ENCODE measurements at places on chromosomes 16 and 17.
A peak's percentile ranks its signal among the peaks of the same experiment; 100 is the strongest.

- no peak for DNase-seq
Measured at GRCh38 chr16:68386628-68387027, 61.7 kb downstream of the SMPD3 start.

- DNase-seq, result peak; percentile 74
Measured at GRCh38 chr17:40191237-40192208, 14.3 kb downstream of the RAPGEFL1 start.

DNA sequence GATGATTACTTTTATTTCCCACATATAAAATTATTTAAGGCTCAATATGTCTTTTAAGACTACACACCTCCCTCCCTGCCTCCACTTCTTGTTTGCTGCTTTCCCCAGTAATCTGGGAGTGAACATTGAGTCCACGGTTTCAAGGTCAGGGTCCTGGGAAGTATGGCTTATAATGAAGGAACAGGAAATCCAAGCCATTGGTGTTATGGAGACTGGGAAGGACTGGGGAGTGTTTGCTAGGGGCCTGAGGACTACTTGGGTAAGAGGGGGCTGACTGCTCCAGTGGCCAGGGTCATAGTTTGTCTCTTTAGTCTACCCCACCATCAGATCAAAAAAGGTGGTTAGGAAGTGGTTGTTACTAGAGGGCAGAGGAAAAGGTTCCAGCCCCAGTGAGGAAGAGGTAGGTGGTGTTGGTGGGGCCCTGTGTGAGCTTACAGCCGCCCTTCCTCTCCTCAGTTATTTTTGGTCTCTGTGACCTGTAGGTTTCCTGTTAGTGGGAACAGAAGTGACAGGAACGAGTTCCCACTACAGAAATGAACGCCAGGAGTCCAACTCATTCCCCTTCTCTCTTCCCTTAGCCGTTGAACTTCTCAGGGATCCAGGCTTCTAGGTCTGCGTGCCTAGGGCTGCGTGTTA lies 742 bp upstream of the SLC16A13 start:
- no peak for DNase-seq

DNA sequence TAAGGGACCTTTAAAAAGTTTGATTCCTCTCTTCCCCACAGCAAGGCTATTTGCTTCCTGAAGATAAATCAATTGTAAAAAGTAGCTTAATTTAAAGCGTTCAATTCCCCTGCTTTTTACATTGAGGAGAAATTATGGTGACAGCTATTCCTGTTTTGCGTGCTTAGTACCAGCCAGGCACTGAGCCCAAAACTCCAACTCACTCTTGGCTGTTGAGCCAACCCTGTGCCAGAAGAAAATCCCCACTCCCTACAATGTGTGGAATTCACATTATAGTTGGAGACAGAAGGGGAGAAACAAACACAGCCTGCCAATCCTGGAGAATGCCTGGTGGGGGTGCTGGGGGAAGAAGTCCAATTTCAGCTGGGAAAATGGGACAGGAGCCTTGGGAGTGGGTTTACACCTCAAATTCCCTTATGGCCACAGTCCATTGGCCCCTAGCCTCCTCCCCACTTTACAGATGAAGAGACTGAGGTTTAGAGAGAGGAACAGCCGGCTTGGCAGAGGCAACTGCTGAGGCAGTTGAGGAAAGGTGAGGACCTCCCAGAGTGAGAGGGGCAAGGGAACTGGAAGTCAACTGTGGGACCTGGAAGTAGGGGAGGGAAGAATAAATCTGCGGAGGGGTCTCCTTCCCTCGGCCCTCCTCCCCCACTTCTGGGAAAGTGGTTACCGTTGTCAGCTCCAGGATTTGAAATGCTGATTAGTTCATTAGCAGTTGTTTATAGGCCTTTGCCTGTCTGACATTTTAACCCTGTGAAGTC lies 26.1 kb downstream of the CDH1 start:
- no peak for DNase-seq

Measured in LHCN-M2 (cell line).